Adrenal gland (tissue), 19 donors: ENCODE measurements at places on chromosomes 4 and X. TPM values are rescaled to one million over a fixed set of nuclear protein-coding genes. Genes with fewer than 3 reads are reported as not detected.

The HADH gene
- total RNA-seq = 24.5 TPM

The ZNF827 gene
- 26.0 TPM for total RNA-seq

The AMBN gene
- total RNA-seq = not detected

- no peaks in the 10 kb centered on the region for H3K36me3 ChIP-seq
- peaks cover 13% of the 10 kb centered on the region for H3K4me1 ChIP-seq
Observed at GRCh38 chr4:146654687-146655520, 16.2 kb downstream of the POU4F2 start.

DNA sequence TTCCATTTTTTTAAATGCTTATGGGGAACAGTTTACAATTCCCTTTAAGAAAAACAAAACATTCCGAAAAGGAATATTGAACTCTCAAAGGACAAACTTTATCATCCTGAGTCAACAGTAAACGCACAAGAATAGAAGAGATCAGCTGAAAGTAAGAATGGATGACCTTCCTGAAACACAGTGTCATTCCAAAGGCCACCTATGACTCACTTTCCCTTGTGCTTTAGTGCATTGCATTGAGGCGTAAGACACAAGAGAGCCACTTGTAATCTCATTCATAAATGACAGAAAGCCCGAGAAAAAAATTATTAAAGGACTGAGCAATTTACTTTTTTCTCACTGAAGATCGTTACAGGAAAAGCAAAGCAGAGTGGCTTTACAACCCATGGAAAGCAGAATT, 1062.4 kb upstream of the DIAPH2 start:
- no peak overlapping the region for H3K27ac ChIP-seq
- no peak overlapping the region for H3K4me3 ChIP-seq
- no peak for DNase-seq
- no peaks in the 10 kb centered on the region for H3K4me1 ChIP-seq
- H3K36me3 ChIP-seq = no peaks in the 10 kb centered on the region

DNA sequence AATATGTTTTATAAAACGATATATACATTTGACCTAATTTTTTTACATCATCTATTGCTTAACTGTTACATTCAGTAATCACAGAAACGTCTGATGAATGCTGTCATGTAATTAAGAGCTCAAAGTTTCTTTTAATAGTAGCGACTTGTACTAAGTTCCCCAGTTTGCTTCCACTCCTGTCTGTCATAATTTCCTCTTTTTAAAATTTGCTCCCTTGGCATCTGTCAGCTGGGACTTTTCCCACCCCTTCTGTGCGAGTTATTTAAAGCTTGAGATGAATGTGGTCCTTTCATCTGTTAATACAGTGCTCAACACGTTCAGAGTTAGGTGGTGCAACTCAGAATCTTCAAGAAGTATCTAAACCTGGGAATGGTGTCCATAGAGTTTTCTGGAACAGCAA, 1.2 kb downstream of the RAP1GDS1 start:
- no peak for DNase-seq
- peaks cover 18% of the 10 kb centered on the region for H3K4me1 ChIP-seq
- H3K27me3 ChIP-seq = no peaks in the 10 kb centered on the region
- H3K4me3 ChIP-seq = no peak overlapping the region

- H3K4me3 ChIP-seq = no peak overlapping the region
- H3K27me3 ChIP-seq = no peaks in the 10 kb centered on the region
- H3K27ac ChIP-seq = no peak overlapping the region
- H3K4me1 ChIP-seq = no peaks in the 10 kb centered on the region
- DNase-seq = peak; percentile 11
- no peaks in the 10 kb centered on the region for H3K36me3 ChIP-seq
Observed at GRCh38 chr4:76430519-76431388, 4.3 kb upstream of the SHROOM3 start.

GRCh38 chr4:56762484-56763250, 58.8 kb downstream of the SPINK2 start:
- no peaks in the 10 kb centered on the region for H3K27me3 ChIP-seq
- no peaks in the 10 kb centered on the region for H3K36me3 ChIP-seq

DNA sequence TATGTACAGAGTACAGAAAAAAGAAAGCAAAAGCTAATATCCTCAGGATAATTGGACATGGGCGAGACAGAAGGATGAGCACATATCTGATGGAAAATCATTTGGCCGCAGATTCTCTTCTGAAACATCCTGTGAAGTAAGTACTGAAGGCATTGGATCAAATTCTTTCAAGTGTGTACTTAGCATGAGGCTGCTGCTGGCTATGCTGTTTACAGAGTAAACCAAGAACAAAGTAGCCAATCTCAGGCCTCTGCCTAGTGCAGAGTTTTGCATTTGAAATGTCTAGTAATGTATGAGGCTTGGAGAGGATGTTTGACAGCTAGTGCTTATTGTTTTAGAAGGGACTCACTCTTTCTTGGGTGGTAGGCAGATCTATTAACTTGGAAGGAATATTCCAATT, 128.5 kb downstream of the MAGEC2 start:
- no peak overlapping the region for H3K27ac ChIP-seq
- no peak overlapping the region for H3K4me3 ChIP-seq
- no peak for DNase-seq
- no peaks in the 10 kb centered on the region for H3K36me3 ChIP-seq
- H3K27me3 ChIP-seq = no peaks in the 10 kb centered on the region
- H3K4me1 ChIP-seq = no peaks in the 10 kb centered on the region

GRCh38 chrX:121456315-121456714, 408.9 kb downstream of the GLUD2 start:
- H3K27ac ChIP-seq = no peak overlapping the region
- no peak for DNase-seq
- no peaks in the 10 kb centered on the region for H3K27me3 ChIP-seq
- no peak overlapping the region for H3K4me3 ChIP-seq
- H3K36me3 ChIP-seq = no peaks in the 10 kb centered on the region
- no peaks in the 10 kb centered on the region for H3K4me1 ChIP-seq

DNA sequence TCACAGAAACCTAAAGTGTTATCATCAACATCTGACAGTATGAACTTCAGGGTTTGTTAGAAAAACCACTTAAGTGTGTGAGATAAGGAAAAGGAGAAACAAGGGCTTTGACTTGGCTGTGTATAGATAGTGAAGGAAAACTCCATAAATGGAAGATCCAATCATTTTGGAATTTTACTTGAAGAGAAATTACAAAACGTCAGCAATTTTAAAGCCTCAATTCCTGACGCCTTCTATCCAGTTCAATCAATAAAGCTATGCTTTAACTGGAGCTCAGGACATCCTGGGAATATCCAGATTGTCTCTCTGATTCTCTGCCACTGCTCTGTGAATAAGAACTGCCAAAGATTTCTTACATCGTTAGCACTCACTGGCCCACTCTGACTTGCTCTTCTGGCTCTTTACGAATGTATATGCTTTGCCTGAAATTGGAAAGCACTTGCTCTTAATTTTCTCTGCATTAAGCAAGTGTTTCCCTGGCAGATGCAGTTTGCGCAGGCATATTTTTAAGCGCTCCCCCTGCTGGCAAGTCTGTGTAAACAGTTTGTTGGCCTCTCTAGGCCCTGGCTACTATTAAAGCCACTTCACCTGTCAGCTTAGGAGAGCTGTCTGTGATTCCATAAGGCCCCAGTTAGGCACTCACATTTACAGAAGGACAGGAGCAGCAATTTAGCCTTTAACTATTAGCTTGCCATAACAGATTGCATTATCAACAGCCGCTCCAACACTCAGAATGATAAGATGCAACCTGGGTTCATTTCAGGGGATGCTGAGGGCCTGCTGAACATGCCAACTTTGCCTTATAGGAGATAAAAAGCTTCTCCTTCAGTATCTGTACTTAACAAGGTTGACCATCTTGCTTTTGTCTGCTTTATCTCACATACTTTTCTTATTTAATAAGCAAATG, 251.4 kb upstream of the DDX53 start:
- H3K27me3 ChIP-seq = peaks cover 8% of the 10 kb centered on the region
- no peak overlapping the region for H3K27ac ChIP-seq
- no peaks in the 10 kb centered on the region for H3K4me1 ChIP-seq
- H3K4me3 ChIP-seq = no peak overlapping the region
- H3K36me3 ChIP-seq = no peaks in the 10 kb centered on the region

GRCh38 chr4:98614662-98615061, 43.7 kb downstream of the TSPAN5 start:
- no peak overlapping the region for H3K27ac ChIP-seq
- no peak for DNase-seq
- no peaks in the 10 kb centered on the region for H3K27me3 ChIP-seq
- no peaks in the 10 kb centered on the region for H3K36me3 ChIP-seq
- H3K4me3 ChIP-seq = no peak overlapping the region
- no peaks in the 10 kb centered on the region for H3K4me1 ChIP-seq
